ENCODE measurements at places on chromosomes 7 and 10.

- DNase-seq, result peak; percentile 74
Measured at GRCh38 chr10:70363971-70364771, 18.3 kb downstream of the LRRC20 start.

DNA sequence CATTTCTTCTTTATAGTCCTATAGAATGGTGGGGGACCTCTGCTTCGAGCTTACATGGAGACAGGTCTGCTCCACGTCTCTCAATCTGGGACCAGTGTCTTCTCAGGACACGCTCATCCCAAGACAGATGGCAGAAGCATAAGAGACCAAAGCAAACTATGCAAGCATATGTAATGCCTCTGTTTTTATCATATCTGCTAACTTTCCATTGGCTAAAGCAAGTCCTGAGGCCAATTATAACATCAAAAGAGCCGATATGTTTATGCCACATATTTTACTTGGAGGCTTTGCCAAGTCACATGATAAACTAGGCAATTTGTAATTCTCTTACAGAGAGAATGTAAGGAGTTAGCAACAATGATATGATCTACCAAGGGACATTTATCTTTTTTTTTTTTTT, 102.6 kb upstream of the NRBF2 start:
- DNase-seq, result no peak

- peak; percentile 22 for DNase-seq
Measured at GRCh38 chr10:100969187-100970075, at the start of gene SEMA4G. SEMA4G (plus strand) TSS chr10:100969504; CDS start chr10:100972913, 3,409 bp downstream.

GRCh38 chr7:2601065-2601464, 30.7 kb upstream of the TTYH3 start:
- no peak for DNase-seq

DNA sequence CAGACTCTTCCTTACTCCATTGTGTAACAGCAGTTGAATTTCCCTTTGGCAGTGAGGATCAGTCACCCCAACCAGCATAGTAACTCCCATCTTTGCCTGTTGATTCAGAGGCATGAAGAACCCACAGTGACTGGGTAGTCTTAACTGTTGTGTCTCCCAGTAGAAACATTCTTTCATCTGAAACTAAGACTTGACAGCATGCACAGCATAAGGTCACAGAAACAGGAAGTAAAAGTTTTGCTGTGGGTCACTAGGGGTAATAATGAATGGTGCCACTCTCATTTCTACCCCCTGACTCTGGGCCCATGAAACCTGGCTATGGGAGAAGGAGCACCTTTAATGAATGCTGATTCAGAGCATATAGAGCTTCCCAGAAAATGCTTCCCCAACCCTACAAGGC, 8.3 kb upstream of the FRMPD2 start:
- no peak for DNase-seq

GRCh38 chr7:143399151-143399550, 9.5 kb downstream of the EPHA1 start:
- no peak for DNase-seq

DNA sequence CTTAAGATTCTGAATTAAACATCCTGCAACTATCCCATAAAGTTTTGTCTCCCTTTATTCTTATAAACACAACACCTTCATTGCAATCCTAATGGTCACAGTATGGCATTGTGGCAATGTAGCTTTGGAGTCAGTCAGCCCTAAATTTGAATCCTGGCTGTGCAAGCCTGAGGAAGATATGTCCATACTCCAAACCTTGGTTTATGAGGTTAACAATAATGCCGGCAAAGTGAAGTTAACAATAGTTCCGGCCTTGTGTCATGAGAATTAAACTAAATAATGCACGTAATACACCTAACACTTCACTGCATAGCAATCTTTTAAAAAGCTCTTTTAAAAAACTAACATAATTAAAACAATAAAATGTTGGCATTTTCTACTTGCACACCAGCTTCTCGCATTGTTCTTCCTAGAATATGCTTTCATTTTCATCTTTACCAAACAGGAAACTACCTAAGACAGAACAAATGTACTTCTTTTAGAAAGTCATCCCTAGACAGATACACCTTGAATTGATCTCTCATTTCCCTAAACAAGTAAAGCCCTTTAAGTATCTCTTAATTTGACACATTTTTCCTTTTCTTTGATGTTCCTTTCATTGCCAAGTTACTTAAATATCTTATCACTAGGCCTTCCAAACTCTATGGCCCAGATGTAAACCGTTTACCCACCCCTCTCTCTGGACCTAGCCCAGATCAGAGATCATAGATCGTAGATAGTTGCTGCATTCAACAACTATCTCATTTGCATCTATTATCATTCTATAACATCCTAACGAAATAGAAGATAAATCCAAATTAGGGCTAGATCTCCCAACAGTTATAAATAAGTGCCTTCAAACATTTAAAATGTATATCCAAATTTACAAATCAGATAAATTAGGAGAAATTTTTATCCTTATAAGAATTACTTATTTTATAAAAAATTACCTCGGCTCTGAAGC, 66.7 kb downstream of the CREB3L2 start:
- DNase-seq, result no peak

- no peak for DNase-seq
Measured at GRCh38 chr7:139782932-139783331, 5.1 kb upstream of the HIPK2 start.

GRCh38 chr7:141417506-141417905, 133.7 kb upstream of the AGK start:
- DNase-seq, result no peak

DNA sequence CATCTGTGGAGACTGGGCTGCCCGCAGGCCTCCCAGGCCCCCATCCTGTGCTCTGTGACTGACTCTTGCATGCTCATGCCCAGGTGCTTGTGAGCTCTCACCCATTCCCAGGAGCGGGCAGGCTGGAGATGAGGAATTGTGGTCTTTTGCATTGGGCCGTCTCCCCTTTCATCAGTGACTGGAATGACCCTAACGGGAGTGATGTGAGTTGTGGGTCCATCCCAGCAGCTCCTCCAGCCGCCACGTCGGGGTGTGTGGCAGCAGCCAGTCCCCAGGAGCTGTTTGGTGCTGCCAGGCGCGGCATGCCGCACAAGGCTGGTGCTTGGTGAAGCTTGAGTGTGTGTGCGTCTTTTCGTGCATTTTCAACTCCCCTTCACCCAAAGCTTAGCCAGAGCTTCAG, 164.2 kb downstream of the ACTR3B start:
- no peak for DNase-seq

DNA sequence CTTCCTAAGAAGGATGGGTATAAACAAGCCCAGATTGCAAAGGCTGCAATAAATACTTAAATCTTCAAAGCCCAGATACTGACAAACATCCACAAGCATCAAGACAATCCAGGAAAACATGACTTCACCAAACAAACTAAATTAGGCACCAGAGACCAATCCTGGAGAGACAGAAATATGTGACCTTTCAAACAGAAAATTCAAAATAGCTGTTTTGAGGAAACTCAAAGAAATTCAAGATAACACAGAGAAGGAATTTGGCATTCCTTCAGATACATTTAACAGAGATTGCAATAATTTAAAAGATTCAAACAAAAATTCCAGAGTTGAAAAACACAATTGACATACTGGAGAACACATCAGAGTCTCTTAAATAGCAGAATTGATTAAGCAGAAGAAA, 23.0 kb downstream of the GSDME start:
- no peak for DNase-seq

DNA sequence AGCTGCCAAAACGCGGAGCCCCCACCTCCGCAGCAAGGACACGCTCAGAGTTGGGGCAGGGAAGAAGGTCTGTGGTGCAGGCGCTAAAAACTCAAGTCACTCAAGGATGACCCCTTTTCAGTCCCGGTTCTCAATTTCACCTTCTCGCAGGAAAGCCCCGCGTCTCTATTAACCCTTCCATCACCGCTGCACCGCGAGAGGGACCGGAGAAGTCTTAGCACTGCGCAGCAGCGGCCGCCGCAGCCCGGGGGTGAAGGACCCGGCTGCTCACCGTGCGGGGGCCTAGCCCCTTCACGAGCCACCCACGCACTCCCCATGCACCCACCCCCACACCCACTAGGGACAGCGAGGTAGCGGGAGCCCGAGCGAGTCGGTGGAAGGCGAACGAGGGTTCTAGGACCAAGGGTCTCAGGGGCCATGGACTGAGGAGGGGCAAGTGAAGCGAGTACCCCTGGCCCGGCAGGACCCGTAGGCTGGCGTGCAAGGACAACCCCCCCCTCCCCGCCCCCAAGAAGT, 162.9 kb downstream of the SH3PXD2A start:
- no peak for DNase-seq

DNA sequence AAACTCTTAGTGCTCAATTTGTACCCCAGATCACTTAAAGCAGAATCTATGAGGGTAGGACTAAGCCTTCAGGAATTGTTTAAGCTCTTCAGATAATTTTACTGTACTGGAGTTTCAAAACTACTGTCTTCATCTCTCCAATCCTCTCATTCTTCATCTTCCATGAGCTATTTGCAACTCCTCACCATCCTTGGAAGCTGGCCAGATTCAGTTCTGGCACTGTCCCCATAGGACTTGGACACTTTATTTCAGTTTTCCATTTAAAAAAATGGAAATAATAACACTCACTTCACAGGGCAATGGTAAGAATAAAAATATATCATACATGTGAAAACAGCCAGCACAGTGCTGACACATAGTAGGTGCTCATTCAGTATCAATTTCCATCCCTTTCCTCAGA, 74.6 kb downstream of the PPP1R17 start:
- DNase-seq, result no peak

GRCh38 chr7:52114056-52114455, 797.4 kb upstream of the COBL start:
- no peak for DNase-seq
